ENCODE measurements at places on chromosomes 3 and 15.

DNA sequence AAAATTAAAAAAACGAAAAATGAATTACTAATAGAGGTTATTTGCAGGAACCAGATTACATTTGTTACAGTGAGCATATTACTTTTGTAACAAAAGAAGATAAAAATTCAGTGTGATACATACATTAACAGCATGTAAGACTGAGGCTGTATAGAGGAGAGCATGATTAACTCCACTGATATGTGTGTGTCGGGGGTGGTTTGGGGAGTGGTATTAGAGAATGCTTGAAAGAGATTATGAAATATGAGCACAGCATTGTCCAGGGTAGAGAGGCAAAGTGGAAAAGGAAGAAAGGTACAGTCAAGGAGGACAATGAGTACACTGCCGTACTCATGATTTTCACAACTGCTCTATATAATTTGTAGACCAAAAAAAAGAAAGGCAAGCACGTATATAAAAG lies 62.9 kb upstream of the LRRFIP2 start:
- peak; percentile 72 for DNase-seq

- DNase-seq = no peak
These were observed 29.7 kb downstream of the ZNF106 start for GRCh38 chr15:42461261-42461660.

GRCh38 chr15:88990185-88990679 lies 77.1 kb upstream of the MFGE8 start:
- DNase-seq = no peak

GRCh38 chr3:86578071-86578470 lies 412.9 kb downstream of the VGLL3 start:
- DNase-seq = no peak

DNA sequence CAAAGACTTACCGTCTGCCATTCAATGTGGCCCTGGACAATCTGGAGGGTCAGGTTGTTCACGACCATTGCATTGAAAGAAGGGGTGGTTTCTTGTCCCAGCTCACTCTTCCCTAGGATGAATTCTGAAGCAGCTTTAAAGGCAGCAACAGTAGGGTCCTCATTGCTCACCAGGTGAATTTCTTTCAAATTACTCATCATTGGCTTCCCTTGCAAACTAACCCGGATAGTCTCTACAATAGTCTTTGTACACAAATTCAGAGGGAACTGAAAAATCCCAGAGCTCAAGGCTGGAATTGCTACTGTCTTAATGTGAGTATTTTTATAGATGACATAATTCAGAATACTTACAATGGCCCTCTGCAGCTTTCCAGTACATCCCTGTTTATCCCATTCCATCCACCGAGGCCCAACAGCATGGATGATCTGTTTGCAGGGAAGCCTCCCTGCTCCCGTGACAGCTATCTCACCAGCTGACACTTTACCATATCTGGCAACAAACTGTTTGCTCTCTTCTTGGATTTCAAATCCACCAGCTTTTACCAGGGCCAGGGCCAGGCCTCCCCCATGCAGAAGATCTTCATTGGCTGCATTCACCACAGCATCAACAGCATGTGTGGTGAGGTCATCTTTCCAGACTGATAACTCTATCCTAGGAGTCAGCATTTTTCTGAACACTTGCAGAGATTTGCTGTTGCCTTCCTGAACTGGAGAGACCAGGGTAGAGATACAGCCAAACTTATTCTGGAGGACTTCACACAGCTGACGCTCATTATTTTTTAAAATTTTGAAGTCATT lies 8.6 kb downstream of the PARP9 start:
- peak; percentile 27 for DNase-seq

- peak; percentile 42 for DNase-seq
These were observed 463.9 kb upstream of the ADAMTS9 start for GRCh38 chr3:65151666-65152065.

- DNase-seq = peak; percentile 28
These were observed 67.1 kb upstream of the AKAP13 start for GRCh38 chr15:85313339-85313738.

DNA sequence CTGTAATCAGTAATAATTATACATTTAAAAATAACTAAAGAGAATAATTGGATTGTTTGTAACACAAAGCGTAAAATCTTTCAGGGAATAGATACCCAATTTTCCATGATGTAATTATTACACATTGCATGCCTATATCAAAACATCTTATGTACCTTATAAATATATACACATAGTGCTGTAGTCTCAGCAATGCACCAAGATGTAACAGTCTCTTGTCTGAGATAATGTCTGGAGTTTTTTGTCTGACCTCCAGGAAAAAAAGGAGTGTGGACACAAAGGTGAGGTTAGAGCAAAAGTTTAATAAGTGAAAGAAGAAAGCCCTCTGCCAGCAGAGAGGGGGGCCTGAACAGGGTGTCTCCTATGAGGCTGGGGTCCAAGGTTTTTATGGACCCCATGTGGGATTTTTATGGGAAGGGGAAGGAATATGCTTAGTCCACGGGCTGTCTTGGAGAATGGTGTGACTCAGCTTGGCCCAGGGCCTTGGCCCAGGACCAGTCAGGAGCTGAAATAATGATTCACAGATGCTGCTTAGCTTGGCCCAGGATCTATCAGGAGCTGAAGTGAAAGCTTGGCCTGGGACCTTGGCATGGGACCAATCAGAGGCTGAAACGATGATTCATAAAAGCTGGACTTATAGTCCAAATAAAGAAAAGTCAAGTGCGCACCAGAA lies 545.0 kb downstream of the ZPLD1 start:
- peak; percentile 93 for DNase-seq

DNA sequence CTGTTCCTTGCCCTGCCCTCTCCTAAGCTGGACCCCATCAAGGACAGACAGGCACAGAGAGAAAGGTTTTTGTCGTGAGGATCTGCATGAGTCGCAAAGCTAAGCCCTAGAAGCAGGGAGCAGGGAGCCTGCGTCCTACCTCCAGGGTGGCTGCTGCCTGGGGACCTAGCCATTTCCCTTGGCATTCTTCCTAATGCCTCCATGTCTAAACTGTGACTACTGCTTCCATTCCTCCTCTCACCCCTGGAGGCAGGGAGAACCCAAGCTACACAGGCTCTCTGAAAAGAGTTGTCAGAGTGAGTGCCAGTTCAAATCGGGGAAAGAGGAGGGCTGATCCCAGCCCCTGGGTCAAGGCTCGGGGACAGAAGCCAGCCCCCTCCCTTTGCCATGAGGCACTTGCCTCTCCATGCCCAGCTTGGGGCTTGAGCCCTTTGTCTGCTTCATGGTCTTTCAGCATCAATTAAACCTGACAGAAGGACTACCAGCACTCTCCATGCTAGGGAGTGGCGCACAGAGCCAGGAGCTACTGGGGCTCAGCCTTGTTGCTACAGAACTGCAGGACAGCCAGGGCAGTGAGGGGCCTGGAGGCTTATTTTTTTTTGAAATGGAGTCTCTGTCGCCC lies 2.4 kb downstream of the GCHFR start:
- DNase-seq = peak; percentile 21

- DNase-seq = no peak
These were observed 15.7 kb upstream of the TM2D3 start for GRCh38 chr15:101667881-101668280.

- DNase-seq = no peak
These were observed 360.4 kb upstream of the TGFBR2 start for GRCh38 chr3:30245858-30246622.

GRCh38 chr3:126134219-126134975 lies 46.0 kb downstream of the ALDH1L1 start:
- DNase-seq = peak; percentile 39
